Hepatocyte (in vitro differentiated cells): ENCODE measurements at places on chromosomes 5 and 9. TPM values are rescaled to one million over a fixed set of nuclear protein-coding genes. Genes with fewer than 3 reads are reported as not detected.
A peak's percentile ranks its signal among the peaks of the same experiment; 100 is the strongest.

DNA sequence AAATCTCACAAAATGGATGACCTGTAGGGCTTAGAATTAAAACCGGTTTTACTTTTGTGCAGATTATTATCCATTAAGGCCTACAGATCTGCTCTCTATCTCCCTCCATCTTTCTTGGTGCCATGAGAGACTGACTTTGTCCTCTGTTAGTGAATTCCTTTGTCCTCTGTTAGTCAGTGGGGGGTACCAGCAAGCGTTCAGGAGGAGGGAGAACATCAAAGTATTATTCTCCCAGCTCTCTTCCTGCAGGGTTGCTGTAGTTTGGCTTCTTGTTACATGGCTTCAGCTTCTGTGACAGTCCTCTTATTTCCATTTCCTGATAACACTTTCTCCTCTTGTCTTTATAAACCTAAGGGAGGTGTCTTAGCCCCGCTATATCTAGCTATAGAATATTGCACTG is 850.5 kb upstream of the SEMA6A start:
- H3K4me1 ChIP-seq: no peaks in the 10 kb centered on the region
- no peak for DNase-seq
- no peak overlapping the region for H3K27ac ChIP-seq
- no peaks in the 10 kb centered on the region for H3K36me3 ChIP-seq

The ROR2 gene
- 24.7 and 29.5 TPM in 2 replicates for total RNA-seq

The LHX3 gene
- not detected in 2 replicates for total RNA-seq

The MAPK9 gene
- total RNA-seq: 31.3 and 39.1 TPM in 2 replicates

The ANKRD18A gene
- 0.08 and 0.53 TPM in 2 replicates for total RNA-seq

DNA sequence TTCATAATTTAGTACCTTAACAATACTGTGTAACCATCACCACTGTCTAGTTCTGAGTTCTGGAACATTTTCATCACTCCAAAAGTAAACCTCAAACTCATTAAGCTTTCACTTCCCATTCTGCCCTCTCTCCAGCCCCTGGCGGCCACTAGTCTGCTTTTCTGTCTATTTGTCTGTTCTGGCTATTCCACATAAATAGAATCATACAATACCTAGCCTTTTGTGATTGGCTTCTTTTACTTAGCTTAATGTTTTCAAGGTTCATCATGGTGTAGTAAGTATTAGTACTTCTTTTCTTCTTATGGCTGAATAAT is 138.7 kb downstream of the RAPGEF6 start:
- H3K27me3 ChIP-seq: no peaks in the 10 kb centered on the region
- H3K36me3 ChIP-seq: no peaks in the 10 kb centered on the region
- no peaks in the 10 kb centered on the region for H3K4me1 ChIP-seq
- no peak overlapping the region for H3K4me3 ChIP-seq

The PKN3 gene
- total RNA-seq: 4.0 and 4.5 TPM in 2 replicates

The GPR150 gene
- total RNA-seq: 0.36 TPM in 1 of 2 replicates, not detected in the other

DNA sequence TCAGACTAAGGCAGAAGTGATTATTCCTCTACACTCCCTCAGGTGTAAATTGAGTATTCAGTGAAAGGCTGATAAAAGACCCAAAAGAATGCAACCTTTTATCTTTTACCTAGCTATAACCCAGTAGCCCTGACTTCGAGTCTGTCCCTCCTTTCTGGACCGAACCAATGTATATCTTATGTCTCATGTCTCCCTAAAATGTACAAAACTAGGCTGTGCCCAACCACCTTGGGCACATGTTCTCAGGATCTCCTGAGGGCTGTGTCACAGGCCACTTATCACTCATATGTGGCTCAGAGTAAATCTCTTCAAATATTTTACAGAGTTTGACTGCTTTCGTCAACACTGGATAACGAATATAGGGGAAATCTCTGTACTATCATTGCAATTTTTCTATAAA is 12.7 kb downstream of the FBXL17 start:
- no peak overlapping the region for H3K4me3 ChIP-seq
- DNase-seq: no peak
- H3K27me3 ChIP-seq: no peaks in the 10 kb centered on the region
- H3K4me1 ChIP-seq: peaks cover 11% of the 10 kb centered on the region
- no peak overlapping the region for H3K27ac ChIP-seq

- no peak overlapping the region for H3K4me3 ChIP-seq
- H3K4me1 ChIP-seq: peaks cover 76% of the 10 kb centered on the region
- H3K27me3 ChIP-seq: no peaks in the 10 kb centered on the region
- no peaks in the 10 kb centered on the region for H3K36me3 ChIP-seq
- DNase-seq: peak; percentile 57
These were observed 11.3 kb downstream of the PDGFRB start for GRCh38 chr5:150144246-150144801.

DNA sequence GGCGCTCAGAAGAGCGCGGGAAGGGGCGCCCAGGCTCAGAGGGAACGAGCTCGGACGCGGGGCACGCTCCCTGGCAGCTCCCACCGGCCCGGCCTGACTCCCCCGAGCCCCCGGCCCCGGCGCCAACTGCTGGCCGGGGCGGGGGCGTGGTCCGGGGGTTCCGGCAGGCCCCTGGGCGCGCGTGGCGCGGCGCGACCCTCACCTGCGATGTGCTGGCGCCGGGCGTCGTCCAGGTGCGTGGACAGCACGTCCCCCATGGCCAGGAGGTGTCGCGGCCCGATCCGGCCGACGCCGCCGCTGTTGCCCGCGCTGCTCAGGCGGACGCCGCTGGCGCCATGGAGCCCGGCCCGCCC is 43.5 kb upstream of the STXBP1 start:
- peak overlapping the region; percentile 91 for H3K27ac ChIP-seq
- no peak for DNase-seq

The PCDHGA7 gene
- 0.04 and 0.10 TPM in 2 replicates for total RNA-seq

GRCh38 chr5:115607935-115608334 is 5.7 kb upstream of the TICAM2 start:
- no peaks in the 10 kb centered on the region for H3K36me3 ChIP-seq
- no peak overlapping the region for H3K27ac ChIP-seq
- no peaks in the 10 kb centered on the region for H3K4me1 ChIP-seq
- no peaks in the 10 kb centered on the region for H3K27me3 ChIP-seq
- no peak overlapping the region for H3K4me3 ChIP-seq
- DNase-seq: no peak

GRCh38 chr5:109313127-109313526 is 96.6 kb downstream of the PJA2 start:
- DNase-seq: no peak
- no peaks in the 10 kb centered on the region for H3K36me3 ChIP-seq
- no peak overlapping the region for H3K27ac ChIP-seq
- H3K4me3 ChIP-seq: no peak overlapping the region
- H3K27me3 ChIP-seq: no peaks in the 10 kb centered on the region

DNA sequence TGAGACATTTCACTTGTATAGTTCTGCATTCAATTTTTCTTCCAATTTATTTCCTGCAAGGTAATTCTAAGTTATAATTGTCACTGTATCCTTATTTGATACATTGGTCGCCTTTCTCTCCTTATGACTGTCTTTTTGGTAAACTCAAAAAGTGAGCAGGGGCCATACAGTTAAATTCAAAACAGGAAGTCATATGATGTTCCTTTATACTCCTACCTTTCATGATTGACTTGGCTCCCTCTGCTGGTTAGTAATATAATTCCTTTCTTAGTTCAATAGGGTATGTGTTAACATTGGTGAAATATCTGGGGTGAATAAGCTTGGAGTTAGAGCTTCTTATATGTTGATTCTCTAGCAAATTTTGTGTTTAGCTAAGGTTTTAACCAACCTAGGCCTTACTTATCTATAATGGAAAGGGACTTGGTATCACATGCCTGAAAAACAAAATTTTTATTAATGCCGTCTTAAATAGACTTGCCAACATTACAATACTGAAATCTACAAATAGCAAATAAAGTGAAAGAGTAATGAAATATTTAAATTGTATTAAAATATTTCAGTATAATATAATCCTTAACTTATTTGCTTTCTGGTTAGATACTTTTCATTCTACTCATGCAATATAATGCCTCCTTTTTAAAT is 6.0 kb upstream of the NIPBL start:
- peaks cover 18% of the 10 kb centered on the region for H3K4me1 ChIP-seq
- H3K36me3 ChIP-seq: no peaks in the 10 kb centered on the region
- no peak overlapping the region for H3K4me3 ChIP-seq
- H3K27ac ChIP-seq: no peak overlapping the region
- DNase-seq: peak; percentile 81

DNA sequence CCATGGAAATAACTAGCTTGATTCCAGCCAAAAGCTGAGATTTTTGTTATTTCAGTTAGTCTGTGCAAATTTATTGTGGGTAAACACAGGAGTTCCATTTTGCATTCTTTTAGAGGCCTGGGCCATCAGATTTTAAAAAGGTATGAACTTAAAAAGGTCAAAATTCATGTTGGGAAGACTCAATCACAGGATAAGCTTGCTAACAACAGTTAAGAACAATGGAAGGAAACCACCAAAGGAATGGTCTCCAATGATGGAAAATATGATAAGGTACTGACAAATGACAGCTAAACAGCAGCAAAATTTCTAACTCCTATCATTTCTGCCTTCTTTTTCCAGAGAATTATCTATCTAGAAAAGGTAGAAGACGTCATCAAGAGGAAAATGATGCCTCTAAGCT is 16.0 kb downstream of the ABITRAM start:
- no peaks in the 10 kb centered on the region for H3K4me1 ChIP-seq
- H3K27me3 ChIP-seq: no peaks in the 10 kb centered on the region
- DNase-seq: no peak
- no peak overlapping the region for H3K27ac ChIP-seq

DNA sequence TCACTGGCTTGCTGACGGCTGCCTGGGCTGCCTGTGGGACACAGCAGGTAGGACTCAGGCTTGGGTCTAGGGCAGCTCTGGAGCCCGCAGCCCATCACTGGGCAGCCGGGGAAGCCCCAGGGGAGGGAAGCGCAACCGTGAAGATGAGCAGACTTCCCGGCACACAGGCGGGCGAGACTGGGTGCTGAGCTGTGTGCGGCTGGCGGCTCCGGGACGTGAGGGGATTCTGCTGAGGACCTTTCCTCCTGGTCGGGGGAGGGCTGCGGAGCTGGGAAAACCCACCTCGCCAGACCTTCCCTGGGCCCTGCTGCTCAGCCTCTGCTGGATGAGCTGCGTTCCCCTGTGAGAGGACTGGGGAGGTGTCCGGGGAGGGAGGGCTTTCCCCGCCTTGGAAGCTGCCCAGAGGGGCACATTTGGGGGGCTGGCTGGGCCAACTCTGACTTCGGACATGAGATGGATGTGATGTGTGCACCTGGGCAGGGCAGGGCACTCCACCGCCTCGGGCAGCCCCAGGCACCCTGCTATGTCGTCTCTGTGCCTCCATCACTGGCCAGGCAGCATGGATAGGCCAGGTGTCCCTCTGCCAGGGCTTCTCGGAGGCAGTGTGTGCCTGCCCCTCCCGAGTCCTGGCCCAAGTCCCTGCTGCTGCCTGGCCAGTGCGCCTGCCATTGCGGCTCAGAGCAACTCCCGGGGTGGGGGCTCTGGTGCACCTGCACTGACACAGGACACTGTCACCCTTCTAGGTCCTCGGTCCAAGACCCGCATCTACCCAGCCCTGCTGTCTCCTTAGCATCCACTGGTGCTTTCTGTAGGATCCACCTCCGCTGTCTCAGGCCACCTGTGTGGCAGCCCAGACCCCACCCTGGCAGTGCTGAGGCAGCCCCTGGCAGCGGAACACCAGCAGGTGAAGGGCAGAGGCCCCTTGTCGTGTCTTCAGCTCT is 66.4 kb downstream of the COL5A1 start:
- peak overlapping the region; percentile 98 for H3K27ac ChIP-seq
- no peak for DNase-seq
- no peaks in the 10 kb centered on the region for H3K36me3 ChIP-seq
- H3K4me1 ChIP-seq: peaks cover 50% of the 10 kb centered on the region
- H3K27me3 ChIP-seq: no peaks in the 10 kb centered on the region
- H3K4me3 ChIP-seq: no peak overlapping the region

The TPPP gene
- total RNA-seq: 1.6 and 2.0 TPM in 2 replicates

The ARHGEF28 gene
- total RNA-seq: 7.6 and 11.2 TPM in 2 replicates

The CNTNAP3B gene
- total RNA-seq: 1.5 and 5.2 TPM in 2 replicates

- no peak overlapping the region for H3K4me3 ChIP-seq
- DNase-seq: no peak
- H3K27ac ChIP-seq: no peak overlapping the region
- H3K36me3 ChIP-seq: no peaks in the 10 kb centered on the region
- no peaks in the 10 kb centered on the region for H3K27me3 ChIP-seq
These were observed 30.4 kb upstream of the TCF7 start for GRCh38 chr5:134084022-134084565.

- no peaks in the 10 kb centered on the region for H3K27me3 ChIP-seq
- no peak overlapping the region for H3K4me3 ChIP-seq
- H3K4me1 ChIP-seq: peaks cover 35% of the 10 kb centered on the region
These were observed 4.5 kb downstream of the UBE2D2 start for GRCh38 chr5:139565411-139566305.

DNA sequence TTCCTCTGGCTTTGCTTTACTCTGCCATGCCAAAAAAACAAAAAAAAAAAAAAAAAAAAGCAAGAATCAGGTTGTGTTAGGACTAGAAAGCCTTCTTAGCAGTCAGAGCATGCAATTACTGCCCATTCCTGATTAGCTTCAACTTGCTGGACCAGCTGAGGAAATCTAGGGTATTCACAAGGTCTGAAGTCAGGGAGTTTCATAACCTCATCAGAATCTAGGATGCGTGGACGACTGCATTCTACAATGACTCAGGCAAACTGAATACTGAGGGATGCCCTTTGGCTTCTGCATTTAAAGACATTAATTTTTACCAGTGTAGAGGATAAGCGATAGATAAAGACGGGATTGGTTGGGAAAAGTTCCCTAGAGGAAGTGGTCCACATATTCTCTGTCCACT is 39.2 kb upstream of the SHOC1 start:
- H3K4me3 ChIP-seq: no peak overlapping the region
- no peak overlapping the region for H3K27ac ChIP-seq
- no peaks in the 10 kb centered on the region for H3K36me3 ChIP-seq
- no peaks in the 10 kb centered on the region for H3K27me3 ChIP-seq

DNA sequence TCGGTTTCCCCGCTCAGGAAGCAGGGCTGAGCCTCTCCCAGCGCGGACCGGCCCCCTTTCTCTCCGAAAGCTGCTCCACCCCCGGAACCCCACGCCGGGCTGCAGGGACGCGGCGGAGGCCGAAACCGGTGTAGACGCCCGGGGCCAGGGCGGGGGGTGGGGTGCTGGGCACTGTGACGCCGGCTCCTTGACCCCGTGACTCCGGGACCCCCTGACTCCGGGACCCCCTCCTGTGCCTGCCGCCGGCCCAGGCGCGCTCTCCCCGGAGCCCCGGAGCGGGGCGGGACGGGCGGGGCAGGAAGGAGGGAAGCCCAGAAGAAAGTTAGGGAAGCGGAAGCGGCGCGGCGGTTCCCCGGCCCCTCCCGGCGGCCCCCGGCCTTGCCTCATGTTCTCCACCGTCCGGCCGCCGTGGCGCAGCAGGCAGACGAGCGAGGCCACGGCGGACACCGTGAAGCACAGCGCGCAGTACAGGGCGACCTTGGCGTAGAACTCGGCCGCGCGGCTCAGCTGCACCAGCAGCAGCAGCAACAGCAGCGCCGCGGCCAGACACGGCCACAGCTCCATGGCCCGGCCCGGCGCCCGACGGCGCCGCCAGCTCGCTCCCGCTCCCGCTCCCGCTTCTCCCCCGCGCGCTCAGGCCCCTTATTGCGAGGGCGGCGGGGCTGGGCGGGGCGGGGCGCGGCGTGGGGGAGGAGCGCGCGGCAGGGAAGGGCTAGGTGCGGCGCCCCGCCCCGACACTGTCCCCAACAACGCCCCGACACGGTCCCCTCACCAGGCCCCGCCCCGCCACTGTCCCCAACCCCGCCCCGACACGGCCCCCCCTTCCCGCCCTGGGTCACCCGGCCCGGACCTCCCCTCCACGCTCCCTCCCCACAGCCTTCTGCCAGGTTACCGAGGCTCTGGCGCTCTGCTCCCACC is at the start of gene AGPAT2:
TSS of gene AGPAT2 (minus strand) at position 664 of the 918 bp plus-strand sequence. CDS start at position 564, 100 bp downstream.
- H3K27ac ChIP-seq: peak within 1 kb of the TSS; percentile 88
- no peaks in the 10 kb centered on the region for H3K27me3 ChIP-seq
- peaks cover 28% of the 10 kb centered on the region for H3K4me1 ChIP-seq
- peak; percentile 93 for DNase-seq

The C5orf46 gene
- total RNA-seq: not detected in 2 replicates

The LCN2 gene
- 5.3 and 14.3 TPM in 2 replicates for total RNA-seq
